Activated CD4-positive, alpha-beta T cell treated with anti-CD3 and anti-CD28 coated beads, Interleukin-2, amount 10 ng/mL, durations not matched to agents 7 days and 5 days (primary cell): ENCODE measurements at places on chromosomes 6 and 20.

DNA sequence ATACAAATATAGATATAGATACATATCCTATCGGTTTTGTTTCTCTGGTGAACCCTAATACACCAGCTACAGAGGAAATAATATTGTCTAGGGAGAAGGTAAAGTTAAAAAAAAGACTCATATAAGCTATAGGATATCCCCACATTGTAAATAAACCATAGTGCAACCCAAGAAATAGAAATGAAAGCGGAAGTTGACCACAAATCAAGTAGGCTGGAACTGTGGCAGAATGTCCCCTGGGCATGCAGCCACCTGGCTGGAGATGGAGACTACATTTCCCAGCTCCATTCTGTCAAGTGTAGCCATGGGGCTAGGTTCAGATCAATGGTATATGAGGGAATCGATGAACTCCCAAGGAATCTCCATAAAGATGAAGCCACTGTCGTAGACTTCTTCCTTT lies 70.1 kb upstream of the RPS6KA2 start:
- DNase-seq: no peak
- H3K27ac ChIP-seq: no peak overlapping the region
- peaks cover 2% of the 10 kb centered on the region for H3K27me3 ChIP-seq
- H3K36me3 ChIP-seq: no peaks in the 10 kb centered on the region
- no peaks in the 10 kb centered on the region for H3K4me1 ChIP-seq
- H3K4me3 ChIP-seq: no peak overlapping the region

GRCh38 chr6:50147371-50147770 lies 97.6 kb upstream of the DEFB112 start:
- no peaks in the 10 kb centered on the region for H3K27me3 ChIP-seq
- no peaks in the 10 kb centered on the region for H3K4me1 ChIP-seq
- H3K27ac ChIP-seq: no peak overlapping the region
- no peak for DNase-seq

DNA sequence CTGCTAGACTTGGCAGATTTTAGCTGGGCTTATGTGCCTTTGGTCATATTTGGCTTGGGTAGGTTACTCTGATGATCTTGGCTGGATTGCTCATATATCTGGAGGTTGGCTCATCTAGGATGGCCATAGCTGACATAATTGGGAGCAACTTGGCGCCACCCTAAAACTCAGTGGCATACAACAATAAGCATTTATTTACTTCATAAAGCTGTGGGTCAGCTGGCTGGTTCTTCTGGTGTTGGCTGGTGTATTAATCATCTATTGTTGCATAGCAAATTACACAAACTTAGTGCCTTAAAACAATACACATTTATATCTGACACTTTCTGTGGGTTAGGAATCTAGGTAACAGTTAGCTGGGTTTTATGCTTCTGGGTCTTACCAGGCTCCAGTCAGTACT lies 297.3 kb upstream of the JAG1 start:
- no peaks in the 10 kb centered on the region for H3K27me3 ChIP-seq
- no peak overlapping the region for H3K27ac ChIP-seq
- no peak for DNase-seq
- no peak overlapping the region for H3K4me3 ChIP-seq

GRCh38 chr6:125201961-125202729 lies 48.6 kb downstream of the TPD52L1 start:
- no peaks in the 10 kb centered on the region for H3K36me3 ChIP-seq
- H3K4me3 ChIP-seq: no peak overlapping the region
- no peak for DNase-seq
- peaks cover 20% of the 10 kb centered on the region for H3K27me3 ChIP-seq

DNA sequence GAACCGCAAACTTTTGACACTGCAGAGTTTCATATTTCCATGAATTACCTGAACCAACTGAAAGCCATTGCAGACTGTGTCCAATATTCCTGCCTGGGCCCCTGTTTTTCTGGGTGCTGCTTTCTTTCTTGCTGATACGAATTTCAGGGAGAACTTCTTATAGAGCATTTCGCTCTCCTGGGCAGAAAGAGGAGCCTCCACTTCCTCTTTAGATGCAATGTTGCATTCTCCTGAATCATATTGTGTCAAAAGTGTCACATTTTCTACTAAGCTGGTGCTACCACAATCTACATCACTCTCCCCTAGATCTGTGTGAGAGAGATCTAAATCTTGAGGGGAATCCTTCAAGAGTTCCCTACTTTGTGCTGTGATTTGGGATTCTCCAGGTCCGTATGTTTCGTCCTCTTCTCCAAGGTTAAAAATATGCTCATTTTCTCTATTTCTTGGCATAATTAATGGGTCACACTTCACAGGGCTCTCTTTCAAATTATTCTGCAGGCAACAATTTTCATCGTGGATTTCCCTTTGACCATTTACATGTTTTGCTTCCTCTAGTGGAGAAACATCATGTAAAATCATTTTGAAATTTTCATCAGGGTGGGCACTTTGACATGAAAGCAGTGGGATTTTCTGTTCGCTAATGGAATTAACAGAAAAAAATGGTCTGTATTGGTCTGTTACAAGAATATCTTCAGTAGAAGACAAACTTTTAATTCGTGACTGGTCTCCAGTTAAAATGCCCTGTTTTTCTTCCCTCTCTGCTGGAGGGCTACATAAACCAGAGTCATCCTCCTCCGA lies 102.3 kb downstream of the DST start:
- no peak overlapping the region for H3K4me3 ChIP-seq
- no peaks in the 10 kb centered on the region for H3K36me3 ChIP-seq
- H3K27me3 ChIP-seq: peaks cover 2% of the 10 kb centered on the region
- no peak overlapping the region for H3K27ac ChIP-seq
- DNase-seq: no peak

DNA sequence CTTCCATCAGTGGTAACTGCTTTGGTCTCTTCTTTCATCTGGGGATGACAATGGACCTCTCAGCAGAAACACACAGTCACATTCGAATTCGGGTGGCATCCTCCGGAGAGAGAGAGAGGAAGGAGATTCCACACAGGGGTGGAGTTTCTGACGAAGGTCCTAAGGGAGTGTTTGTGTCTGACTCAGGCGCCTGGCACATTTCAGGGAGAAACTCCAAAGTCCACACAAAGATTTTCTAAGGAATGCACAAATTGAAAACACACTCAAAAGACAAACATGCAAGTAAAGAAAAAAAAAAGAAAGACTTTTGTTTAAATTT lies 6.1 kb downstream of the EDN1 start:
- H3K4me3 ChIP-seq: no peak overlapping the region
- H3K27ac ChIP-seq: no peak overlapping the region
- H3K27me3 ChIP-seq: peaks cover 25% of the 10 kb centered on the region
- no peaks in the 10 kb centered on the region for H3K4me1 ChIP-seq
- no peaks in the 10 kb centered on the region for H3K36me3 ChIP-seq

DNA sequence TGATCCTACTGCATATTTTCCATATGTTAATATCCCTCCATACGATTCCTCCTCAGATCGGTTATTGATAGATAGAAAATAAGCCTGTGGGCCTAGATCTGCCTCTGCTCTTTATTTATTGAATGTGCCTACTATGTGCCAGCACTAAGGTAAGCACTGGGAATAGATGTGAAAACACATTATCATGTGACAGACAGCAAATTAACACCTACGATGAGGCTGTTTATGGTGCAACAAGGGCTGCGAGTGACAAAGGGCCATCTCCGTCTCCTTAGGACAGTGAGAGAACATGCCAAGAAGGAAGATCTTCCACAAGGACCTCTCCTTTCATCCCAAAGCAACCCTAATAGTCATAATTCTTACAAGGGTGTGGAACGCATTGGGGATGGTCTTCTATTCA lies 90.5 kb downstream of the MYB start:
- H3K4me3 ChIP-seq: no peak overlapping the region
- no peak for DNase-seq
- no peaks in the 10 kb centered on the region for H3K4me1 ChIP-seq
- H3K36me3 ChIP-seq: no peaks in the 10 kb centered on the region
- peaks cover 10% of the 10 kb centered on the region for H3K27me3 ChIP-seq

GRCh38 chr20:1122388-1123315 lies 4.2 kb downstream of the PSMF1 start:
- H3K4me1 ChIP-seq: peaks cover 67% of the 10 kb centered on the region
- H3K36me3 ChIP-seq: peaks cover 68% of the 10 kb centered on the region
- no peaks in the 10 kb centered on the region for H3K27me3 ChIP-seq
- peak; percentile 15 for DNase-seq
- H3K4me3 ChIP-seq: peak overlapping the region; percentile 42
- peak overlapping the region; percentile 73 for H3K27ac ChIP-seq

- H3K36me3 ChIP-seq: no peaks in the 10 kb centered on the region
- no peaks in the 10 kb centered on the region for H3K4me1 ChIP-seq
- no peak for DNase-seq
- H3K27ac ChIP-seq: no peak overlapping the region
- H3K27me3 ChIP-seq: peaks cover 31% of the 10 kb centered on the region
- no peak overlapping the region for H3K4me3 ChIP-seq
These were observed 128.5 kb upstream of the ENPP5 start for GRCh38 chr6:46299253-46299652.

DNA sequence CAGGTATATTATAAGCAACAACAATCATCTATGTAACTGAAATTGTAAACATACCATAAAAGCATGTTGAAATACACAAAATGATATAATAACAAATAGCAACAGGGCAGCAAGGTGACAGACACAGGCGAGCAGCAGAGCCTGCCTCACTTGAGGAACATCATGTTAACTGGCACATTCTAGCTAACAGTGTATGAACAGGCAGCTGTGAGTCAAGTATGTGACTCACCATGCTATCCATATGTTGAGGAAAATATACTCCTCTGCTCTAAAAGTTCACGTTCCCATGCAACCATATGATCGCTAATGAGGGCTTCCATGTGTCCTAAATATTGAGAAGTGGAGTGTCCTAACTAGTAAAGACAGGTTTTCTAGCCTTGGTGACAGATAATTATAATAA lies 18.4 kb downstream of the SERAC1 start:
- peaks cover 8% of the 10 kb centered on the region for H3K36me3 ChIP-seq
- H3K27me3 ChIP-seq: no peaks in the 10 kb centered on the region
- DNase-seq: no peak
- H3K4me3 ChIP-seq: no peak overlapping the region
- H3K4me1 ChIP-seq: no peaks in the 10 kb centered on the region
- H3K27ac ChIP-seq: no peak overlapping the region

DNA sequence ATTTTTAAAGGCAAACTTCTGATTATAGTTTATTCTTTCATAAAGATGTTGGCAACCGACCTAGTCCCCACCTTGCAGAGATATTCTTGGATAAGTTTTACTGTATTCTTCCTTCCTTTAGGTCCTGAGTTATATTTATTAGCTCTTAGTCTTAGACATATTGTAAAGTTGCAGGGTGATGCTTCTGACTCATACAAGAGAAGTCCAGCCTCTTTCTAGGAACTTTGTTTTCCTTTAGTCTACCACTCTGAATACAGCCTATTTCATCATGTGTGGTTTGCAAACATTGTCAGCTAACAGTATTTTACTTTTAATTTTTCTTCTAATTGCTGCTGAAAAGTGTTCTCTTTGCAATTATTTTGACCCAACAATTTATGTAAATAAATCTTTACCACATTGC lies 686.7 kb downstream of the COL12A1 start:
- no peak for DNase-seq
- no peaks in the 10 kb centered on the region for H3K27me3 ChIP-seq
- no peaks in the 10 kb centered on the region for H3K4me1 ChIP-seq
- H3K36me3 ChIP-seq: no peaks in the 10 kb centered on the region
- H3K4me3 ChIP-seq: no peak overlapping the region
- no peak overlapping the region for H3K27ac ChIP-seq

DNA sequence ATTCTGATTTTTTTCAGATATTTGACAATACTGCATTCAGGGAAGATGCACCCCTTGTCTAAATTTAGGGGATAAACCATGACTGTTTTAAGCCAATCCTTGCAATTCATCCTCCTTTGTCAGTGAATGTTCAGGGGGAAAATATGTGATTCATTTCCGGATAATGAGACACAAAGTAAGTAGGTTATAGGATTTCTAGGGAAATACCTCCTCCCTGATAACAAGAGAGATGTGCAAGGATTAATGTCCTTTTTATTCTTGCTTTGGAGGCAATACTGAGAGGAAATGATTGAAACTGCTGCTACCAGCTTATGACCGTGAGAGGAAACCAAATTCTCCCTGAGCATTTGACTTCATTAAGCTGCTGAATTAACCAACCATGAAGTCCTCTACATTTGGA lies 161.3 kb upstream of the EYA4 start:
- H3K27ac ChIP-seq: no peak overlapping the region
- no peak for DNase-seq
- no peaks in the 10 kb centered on the region for H3K36me3 ChIP-seq
- H3K4me3 ChIP-seq: no peak overlapping the region

- no peak overlapping the region for H3K4me3 ChIP-seq
- no peaks in the 10 kb centered on the region for H3K27me3 ChIP-seq
- peaks cover 13% of the 10 kb centered on the region for H3K4me1 ChIP-seq
- H3K27ac ChIP-seq: no peak overlapping the region
These were observed 40.6 kb downstream of the CTNNBL1 start for GRCh38 chr20:37734228-37734985.

DNA sequence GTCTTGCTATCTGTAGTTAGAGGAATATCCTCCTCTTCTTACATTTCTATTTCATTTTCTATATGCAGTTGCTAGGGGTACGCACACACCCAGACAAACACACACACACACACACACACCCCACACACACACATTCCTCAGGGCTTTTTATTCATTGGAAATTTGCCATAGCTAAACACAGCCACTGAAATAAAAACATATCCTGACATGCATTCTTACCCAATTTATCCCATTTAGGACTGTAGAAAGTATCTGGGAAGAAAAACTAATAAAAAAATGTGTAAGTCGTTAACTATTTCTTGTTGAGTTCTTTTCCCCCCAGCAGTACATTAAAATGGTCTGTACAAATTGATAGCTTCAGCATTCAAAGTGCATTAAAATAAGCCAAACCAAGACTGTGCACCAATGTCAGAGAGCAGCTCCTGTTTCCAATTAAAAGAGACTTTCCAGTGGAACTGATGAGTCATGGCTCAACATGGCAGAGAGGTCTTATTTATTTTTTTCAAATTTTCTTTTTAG lies 357.9 kb upstream of the AGPAT4 start:
- H3K27me3 ChIP-seq: no peaks in the 10 kb centered on the region
- DNase-seq: no peak
- no peaks in the 10 kb centered on the region for H3K4me1 ChIP-seq
- H3K27ac ChIP-seq: no peak overlapping the region
- H3K4me3 ChIP-seq: no peak overlapping the region

DNA sequence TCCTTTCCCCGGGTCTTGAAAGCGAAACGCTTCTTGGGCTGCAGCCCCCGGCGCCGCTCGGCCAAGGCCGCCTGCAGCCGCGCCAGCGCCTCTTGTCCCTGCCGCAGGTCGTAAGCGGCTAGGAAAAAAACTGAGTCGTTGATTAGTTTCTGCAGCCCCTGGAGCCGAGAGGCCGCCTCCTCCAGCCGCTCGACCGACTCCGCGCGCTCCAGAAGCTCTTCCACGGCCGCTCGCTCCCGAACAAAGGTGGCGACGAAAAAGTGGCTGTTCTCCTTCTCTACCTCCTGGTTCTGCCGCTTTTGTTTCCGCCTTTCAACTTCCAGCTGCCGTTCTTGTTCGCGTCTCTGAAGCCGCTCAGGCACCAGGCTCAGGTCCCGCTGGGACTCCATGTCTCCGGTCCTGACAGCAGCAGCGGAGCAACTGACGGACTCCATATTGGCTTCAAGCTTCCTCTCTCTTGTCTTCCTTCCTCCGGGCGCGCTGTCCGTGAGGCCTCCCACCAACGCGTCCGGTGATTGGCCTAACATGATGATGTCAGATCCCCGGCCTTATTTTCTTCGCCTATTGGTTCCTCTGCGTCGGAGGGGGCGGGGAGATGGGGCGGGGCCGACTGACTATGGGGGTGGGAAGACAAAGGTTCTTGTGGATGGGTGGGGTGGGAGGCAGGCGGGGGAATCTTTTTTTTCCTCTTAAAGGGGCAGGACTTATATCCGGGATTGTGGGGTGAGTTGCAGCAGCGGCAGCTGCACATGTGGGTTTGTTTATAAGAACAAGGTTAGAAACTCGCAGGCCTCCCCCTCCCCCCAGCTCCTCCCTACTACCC lies at the start of gene TBCC:
Gene TBCC, minus strand, starts transcription at position 464 of the 823 bp plus-strand sequence. Its CDS starts 30 bp downstream, at position 434.
- peak within 1 kb of the TSS; percentile 100 for H3K4me3 ChIP-seq
- peak within 1 kb of the TSS; percentile 100 for H3K27ac ChIP-seq
- H3K36me3 ChIP-seq: peaks cover 25% of the 10 kb centered on the region
- peaks cover 34% of the 10 kb centered on the region for H3K4me1 ChIP-seq
